ENCODE measurements at places on chromosomes 4 and X. TPM values are rescaled to one million over a fixed set of nuclear protein-coding genes. Genes with fewer than 3 reads are reported as not detected.

The AFM gene
- not detected for total RNA-seq

The TRO gene
- total RNA-seq, result 21.3 TPM

DNA sequence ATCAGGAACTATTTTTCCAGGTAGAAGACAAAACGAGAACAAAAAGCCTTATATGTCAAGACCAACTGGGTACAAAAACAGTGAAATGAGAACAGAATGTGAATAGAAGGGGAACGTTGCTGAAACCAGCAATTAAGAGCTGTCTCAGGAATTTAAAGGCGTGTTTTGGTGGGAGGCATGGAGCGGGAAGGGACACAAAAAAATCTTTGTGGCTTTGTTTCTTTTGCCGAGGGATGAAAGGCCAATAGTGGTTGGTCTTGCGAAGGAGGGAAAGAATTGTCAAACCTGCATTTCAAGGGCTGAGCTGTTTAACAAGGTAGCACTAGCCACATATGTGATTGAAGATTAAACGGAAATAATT is 103.8 kb downstream of the USP46 start:
- DNase-seq, result no peak

The COL4A5 gene
- 20.7 TPM for total RNA-seq

DNA sequence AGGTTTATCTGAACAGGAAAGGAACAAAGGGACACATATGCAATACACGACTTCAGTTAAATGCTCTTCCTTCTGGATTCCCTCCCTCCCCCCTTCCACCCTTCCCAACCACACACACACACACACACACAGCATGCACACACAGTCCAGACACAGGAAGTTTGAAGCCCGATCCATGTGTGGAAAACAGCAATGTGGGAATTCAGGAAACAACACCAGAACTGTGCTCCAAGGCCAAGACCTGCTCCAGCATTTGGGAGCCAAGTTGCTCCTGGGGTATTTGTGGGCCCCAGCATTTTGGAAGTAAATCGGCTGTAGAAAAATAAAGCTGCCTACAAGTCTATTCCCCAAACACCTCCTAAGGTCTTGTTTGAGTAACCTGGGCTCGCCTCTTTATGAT is 5.6 kb upstream of the AMOT start:
- no peak for DNase-seq

DNA sequence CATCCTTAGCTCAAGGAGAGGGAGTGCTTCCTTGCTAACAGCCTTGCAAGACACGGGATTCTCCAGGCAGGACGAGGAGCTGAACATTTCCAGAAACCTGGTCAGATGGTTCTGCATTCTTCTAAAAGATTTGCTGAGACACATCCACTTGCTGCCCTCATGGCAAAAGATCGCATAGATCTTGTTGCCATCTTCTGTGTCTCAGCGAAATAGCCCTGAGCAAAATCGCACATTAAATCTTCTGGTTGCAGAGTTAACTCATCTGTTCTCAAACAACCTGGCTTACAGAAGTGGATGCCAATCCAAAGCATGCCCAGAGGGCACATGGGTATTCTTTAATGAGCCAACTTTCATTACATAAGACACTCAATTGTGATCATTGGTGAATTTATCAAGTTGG is 167.5 kb downstream of the PRKX start:
- no peak for DNase-seq

GRCh38 chrX:38313190-38313589 is 14.1 kb downstream of the RPGR start:
- DNase-seq, result no peak
